ENCODE measurements at places on chromosomes 13 and 19.
A peak's percentile ranks its signal among the peaks of the same experiment; 100 is the strongest.

- DNase-seq: peak; percentile 10
Observed at GRCh38 chr13:44576351-44577235, 463 bp upstream of the TSC22D1 start.

- DNase-seq: no peak
Observed at GRCh38 chr13:99273128-99273527, 14.9 kb upstream of the GPR18 start.

- DNase-seq: no peak
Observed at GRCh38 chr13:30121244-30121643, 186.1 kb downstream of the KATNAL1 start.

DNA sequence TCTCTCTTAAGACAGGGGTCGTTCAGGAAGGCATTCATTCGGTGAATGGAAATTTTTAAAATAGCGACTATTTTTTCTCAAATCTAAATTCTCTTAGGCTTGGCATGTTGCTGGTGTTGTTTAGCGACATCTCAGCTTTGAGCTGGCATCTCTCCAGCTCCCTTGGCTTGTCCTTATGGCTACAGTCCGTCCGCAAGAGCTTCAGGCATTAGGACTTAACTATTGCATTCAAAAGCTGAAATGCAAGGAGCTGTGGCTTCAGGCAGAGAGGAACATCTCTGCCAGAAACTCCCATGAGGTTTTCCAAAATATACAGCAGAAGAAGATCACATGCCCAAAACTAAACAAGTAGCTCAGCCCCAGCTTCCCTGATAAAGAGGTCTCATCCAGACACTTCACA lies 578.5 kb downstream of the EFNB2 start:
- no peak for DNase-seq

- no peak for DNase-seq
Observed at GRCh38 chr19:4705413-4706131, 18.1 kb downstream of the DPP9 start.

GRCh38 chr19:19236173-19236572 lies 24.4 kb downstream of the NCAN start:
- no peak for DNase-seq

DNA sequence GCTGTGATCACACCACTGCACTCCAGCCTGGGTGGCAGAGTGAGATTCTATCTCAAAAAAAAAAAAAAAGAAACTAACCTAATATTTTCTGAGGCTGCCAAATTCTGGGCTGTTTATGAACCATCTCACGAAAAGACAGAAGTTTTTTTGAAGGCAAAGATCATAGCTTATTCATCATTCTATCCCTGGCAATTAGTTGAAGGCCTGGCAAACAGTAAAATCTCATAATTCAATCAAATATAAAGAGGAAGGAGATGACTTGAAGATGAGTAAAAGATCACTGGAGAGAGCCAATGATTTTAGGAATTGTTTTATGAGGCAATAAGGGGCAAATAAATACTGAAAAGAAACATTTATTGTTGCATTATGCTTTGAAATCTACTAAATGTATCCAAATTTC lies 216.5 kb downstream of the DCLK1 start:
- DNase-seq: no peak

GRCh38 chr13:19782049-19782726 lies 557 bp downstream of the PSPC1 start:
- peak; percentile 55 for DNase-seq

DNA sequence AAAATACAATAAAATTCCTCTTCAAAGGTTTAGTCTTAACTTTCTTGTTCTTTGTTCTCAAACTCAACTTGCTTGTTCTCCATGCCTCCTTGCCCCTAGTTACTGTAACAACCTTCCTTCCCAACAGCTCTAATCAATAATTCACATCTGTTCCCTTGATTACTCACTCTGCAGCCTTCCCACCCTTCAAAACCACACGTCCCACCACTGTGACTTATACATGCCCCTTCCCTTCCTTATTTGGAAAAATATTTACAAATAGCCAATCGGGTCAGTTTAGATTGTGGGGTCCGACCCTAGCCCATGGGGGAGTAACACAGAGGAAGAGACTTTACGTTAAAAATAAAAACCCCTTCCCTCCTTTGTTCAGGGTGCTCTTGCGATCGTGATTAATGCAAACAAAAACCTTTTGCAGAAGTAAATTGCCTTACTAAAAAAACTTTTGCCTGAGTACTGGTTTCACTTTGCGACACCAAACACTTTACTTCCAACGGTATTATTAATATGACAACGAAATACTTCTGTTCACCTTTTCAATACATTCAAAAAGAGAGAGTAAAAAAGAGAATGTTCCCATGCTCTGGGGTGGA lies 512 bp upstream of the ZNF93 start:
- no peak for DNase-seq

Measured in stimulated activated CD4-positive, alpha-beta T cell treated with anti-CD3 and anti-CD28 coated beads, Interleukin-4, amount 100 ng/mL, for 4 hours (primary cell).